GM23248 (cell line): ENCODE measurements at places on chromosomes 1 and 21.

DNA sequence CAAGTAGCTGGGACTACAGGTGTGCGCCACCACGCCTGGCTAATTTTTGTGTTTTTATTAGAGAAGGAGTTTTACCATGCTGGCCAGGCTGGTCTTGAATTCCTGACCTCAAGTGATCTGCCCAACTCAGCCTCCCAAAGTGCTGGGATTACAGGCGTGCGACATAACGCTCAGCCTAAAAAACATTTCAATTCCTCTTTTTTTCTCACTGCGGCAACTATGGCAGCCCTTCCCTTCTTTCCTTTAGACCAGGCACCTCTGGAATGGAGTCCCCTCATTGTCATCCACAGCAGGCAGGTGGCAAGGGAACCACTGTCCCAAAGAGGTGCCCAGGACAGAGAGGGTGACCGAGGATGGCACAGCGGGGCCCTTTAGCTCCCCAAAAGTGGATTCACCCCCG is 14.1 kb downstream of the CEP104 start:
- DNase-seq: no peak

- DNase-seq: no peak
These were observed 396.0 kb upstream of the DAB1 start for GRCh38 chr1:57819893-57820292.

GRCh38 chr1:119139857-119140176 is 636 bp downstream of the WARS2 start:
- no peak for DNase-seq

DNA sequence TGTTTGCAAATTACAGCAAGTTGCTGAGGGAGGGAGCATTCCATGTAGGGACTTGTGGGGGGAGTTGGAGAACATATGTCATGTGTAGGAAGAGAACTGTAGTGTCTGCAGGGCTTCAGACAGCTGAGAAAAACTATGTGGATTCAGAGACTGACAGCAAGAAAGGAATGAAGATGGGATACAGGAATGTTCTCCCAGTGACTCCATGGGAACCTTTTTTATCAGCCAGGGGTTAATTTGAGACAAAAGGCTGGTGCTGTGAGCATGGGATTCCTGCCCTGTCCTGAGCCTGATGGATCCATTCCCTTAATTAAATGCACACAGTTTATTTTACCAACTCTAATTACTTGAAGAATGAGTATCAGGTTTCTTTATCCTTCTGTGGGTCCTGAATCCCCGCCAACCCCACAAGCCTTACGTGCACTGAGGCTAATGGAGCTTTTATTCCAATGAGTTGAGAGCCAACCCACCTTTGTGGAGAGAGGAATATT is 26.5 kb upstream of the PLXNA2 start:
- DNase-seq: no peak

DNA sequence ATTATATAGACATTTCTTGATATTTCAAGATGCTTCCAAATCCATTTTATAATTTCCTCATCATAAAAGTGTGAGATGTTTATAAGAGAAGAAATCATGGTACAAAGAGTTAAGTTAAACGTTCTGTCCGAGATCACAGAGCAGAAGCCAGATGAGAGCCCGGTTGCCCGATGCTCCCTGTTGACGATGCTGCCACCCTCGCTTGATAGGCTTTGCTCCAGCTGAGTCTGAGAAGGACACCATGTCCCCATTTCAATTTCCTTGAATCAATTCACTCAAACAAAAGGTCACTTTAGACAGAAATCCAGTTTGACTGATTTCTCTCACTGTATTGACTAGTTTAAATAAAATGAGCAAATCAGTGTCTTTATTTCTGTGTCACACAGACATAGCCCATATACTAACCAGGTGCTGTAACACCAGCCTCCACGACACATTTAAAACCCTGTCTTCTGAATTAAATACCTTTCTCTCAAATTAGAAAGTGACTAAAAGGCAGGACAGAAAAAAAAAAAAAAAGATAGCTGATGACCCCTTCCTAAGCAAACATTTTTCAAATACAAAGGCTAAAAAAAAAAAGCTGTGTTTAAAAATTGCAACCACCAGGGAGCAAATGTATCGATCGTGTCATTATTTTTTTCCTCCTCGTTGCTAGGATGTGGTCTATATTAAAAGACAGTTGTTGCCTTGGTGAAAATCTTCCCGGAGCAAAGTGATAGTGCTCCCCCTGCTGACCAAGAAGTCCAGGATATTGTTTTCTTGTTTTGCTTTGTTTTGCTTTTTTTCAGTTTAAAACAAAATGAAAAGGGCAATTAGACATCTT is 35.2 kb downstream of the DNASE2B start:
- DNase-seq: peak; percentile 81

- DNase-seq: no peak
These were observed 103.2 kb downstream of the EBNA1BP2 start for GRCh38 chr1:43068911-43069310.

- DNase-seq: no peak
These were observed 4.0 kb downstream of the FTCD start for GRCh38 chr21:46151261-46151988.

DNA sequence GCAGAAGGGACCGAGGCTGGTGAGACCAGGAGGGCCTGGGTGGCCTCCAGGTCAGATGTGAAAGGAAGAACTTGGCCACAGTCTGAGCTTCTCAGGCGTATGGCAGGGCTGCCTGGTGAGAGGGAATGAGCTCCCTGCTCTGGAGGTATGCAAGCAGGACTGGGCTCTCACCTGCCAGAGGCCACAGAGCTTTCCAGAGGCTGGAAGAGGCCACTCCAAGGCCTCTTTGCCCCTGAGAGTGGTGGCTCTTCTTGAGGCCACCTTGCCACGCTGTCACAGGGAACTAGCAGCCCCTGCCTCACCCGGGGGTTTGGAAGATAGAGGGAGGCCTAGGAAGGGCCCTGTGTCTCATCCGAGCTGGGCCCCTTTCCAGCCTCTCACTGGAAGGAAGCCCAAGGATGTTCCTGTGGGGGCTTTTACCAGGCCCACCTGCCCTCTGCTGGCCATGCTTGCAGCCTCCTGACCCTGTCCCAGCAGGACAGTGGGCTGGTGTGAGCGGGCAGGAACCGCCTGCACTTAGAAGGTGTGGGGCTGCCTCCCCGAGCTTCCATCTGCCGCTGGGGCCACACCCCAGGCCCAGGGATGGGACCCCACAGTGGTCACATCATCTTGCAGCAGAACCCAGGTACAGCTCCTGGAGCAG is 10.0 kb downstream of the PCSK9 start:
- DNase-seq: no peak

- no peak for DNase-seq
These were observed 184.6 kb downstream of the LMO4 start for GRCh38 chr1:87513255-87513654.

- DNase-seq: no peak
These were observed 12.1 kb upstream of the LRP8 start for GRCh38 chr1:53339736-53340635.

- peak; percentile 71 for DNase-seq
These were observed 49.2 kb upstream of the GJA8 start for GRCh38 chr1:147853391-147853790.

DNA sequence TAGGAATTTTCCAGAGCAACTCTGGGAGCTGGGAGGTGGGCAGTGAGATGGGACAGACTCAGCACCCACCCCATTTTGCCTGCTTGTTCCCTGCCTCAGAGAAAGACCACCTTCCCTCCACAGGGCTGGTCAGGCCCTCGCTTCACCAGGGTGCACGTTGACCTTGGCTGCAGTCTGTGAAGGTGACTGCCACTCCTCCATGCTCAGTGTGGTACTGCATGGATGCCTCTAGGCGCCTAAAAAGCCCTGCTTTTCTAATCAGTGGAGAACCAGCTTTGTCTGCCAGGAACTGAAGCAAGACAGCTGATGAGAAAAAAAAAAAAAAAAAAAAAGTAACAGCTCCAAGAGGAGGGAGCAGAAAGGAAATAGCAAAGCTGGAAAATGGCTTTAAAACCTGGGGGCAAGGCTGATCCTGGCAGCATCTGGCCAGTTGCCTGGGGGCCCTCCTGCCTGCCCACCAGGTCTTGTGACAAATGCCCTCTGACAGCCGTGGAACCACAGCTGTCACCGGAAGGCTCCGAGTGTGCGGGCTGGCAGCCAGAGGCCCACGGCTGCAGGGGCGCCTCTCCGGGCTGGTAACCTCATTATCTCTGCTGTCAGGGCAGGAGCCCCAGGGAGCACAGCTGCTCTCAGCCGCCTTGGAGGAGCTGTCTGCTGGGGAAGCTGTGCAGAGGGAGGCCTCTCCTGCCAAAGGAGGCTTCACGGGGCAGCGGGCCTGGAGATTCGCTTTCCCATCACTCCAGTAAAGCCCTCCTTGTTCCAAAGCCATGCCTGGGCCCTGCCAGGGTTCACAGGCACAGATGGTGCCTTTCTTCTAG is 13.7 kb downstream of the KIAA1614 start:
- DNase-seq: peak; percentile 48

GRCh38 chr21:41358193-41359166 is 3.3 kb upstream of the MX2 start:
- DNase-seq: no peak

DNA sequence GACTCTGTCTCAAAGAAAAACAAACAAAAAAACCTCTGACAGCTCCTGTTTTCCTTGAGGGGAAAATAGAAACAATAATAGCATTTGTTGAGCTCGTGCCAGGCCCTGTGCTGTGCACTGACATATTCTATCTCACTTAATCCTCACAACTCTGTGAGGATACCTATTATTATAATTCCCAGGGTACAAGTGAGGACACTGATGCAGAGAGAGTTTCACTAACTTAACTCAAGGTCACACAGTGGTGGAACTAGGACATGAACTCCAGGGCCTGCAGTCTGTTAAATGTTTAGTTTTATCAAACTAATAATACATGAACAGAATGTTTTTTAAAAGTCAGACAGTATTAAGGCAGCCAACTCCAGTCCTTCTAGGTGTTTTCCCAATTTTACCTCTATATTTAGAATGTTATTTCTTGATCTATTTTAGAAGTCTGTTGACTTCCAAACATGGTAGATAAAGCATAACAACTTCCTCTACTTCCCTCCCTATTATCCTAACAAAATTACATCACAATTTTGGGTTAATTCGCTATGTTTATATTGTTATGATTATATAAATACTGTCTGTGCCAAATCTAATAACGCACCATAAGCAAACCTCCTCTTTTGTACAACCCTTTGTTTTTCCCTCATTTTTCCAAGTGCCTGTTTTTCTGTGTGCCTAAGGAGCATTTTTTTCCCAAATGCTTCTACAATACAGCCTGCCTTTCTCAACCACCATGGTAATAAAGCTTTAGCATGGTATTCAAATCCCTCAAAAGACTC is 4.9 kb downstream of the FNDC5 start:
- no peak for DNase-seq

DNA sequence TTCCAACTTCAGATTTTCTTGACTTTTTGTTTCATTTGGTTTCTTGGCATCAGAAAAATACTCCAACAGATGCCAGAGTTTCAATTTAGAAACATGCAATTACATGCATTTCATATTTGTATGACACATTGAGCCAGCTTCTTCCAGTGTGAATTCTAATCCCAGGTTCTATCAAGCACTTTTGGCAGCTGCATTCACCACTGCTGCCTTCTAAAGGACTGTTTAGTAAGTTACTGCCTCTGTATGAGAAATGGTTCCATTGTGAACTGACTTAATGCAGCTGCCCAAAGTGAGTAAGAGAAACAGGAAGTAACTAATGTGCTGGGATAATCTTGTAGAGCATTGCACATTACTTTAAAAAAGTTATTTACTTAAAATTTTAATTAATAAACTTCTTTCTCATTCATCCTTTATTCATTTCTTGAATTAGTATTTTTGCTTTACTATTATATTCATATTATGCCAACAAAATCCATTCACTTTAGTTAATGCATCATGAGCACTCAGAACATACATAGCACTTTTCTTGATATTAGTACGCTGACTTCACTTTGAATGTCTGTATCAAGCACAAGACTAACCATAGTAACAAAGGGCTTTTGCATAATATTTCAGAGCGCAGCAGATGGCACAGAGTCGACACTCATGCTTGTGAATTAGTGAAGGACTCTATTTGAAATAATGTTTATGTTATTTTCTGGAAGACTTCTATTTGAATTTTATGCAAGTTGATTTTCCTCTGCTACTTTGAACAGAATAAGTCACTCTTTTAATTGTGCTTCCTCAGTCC is 9.8 kb downstream of the RGS18 start:
- DNase-seq: no peak

- DNase-seq: no peak
These were observed 70.6 kb upstream of the GJB5 start for GRCh38 chr1:34684266-34684665.

GRCh38 chr1:1402072-1402900 is 3.2 kb upstream of the CCNL2 start:
- peak; percentile 84 for DNase-seq

GRCh38 chr1:79726911-79727310 is 720.4 kb upstream of the ADGRL4 start:
- no peak for DNase-seq

DNA sequence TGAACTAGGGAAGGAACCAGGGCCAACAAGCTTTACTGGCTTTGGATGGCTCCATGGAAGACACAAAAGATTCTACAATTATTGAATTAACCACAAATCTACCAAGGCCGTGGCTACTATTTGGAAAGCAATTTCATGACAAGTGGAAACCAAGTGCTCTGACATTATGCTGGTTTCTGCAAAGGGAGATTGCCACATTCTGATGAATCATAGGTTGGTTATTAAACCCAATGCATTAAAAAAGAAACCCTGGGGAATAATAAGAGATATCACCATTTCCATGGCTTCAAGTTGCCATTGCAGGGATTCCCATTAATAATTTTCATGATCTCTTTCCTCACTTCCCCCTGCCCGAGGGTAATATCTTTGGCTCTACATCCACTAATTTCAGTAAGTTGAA is 359.2 kb upstream of the NCAM2 start:
- no peak for DNase-seq

GRCh38 chr1:229848752-229849677 is 218.0 kb upstream of the GALNT2 start:
- DNase-seq: peak; percentile 56

GRCh38 chr1:209241487-209241886 is 342.0 kb upstream of the CAMK1G start:
- peak; percentile 23 for DNase-seq

DNA sequence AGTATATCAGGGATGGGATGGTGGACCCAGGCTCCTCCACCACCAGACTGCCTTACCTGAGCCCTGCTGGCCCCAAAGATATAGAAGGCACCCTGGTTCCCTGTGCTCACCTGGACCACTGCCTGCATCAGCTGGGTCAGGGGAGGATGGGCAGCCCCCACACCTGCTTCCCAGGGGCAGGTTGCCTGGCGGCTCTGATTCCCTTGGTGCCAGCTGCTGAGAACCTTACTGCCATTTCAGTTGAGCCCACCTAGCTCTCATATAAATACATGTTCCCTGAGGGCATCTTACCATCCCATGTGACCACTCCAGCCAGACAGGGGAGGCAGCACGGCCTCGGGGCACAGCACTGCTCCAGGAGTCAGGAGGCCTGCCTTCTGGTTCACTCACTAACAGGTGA is 24.4 kb downstream of the PSEN2 start:
- DNase-seq: no peak

GRCh38 chr1:7489586-7489985 is 281.5 kb upstream of the VAMP3 start:
- DNase-seq: no peak

DNA sequence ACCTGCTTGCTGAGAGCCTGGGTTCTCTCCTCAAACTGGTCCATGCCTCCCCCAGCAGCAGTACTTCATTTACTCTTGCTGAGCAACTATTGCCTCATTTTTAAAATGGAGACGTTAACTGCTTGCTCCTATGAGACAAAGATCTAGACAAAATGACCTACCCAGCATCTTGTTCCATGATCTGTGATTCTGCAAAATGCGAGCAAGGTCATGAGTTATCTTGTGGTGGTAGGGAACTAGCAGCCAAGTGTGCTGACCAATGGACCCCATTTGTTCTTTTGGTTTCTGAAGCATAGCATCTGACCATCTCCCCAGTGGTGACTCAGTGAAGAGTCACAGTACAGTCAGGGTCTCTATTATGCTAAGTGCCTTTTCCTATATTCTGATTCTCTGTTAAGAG is 40.4 kb downstream of the TBX15 start:
- DNase-seq: peak; percentile 91
